Brain pericyte (primary cell): ENCODE measurements at places on chromosomes 5 and 9.

- no peak for DNase-seq
Observed at GRCh38 chr9:35488021-35488420, 1.9 kb upstream of the RUSC2 start.

DNA sequence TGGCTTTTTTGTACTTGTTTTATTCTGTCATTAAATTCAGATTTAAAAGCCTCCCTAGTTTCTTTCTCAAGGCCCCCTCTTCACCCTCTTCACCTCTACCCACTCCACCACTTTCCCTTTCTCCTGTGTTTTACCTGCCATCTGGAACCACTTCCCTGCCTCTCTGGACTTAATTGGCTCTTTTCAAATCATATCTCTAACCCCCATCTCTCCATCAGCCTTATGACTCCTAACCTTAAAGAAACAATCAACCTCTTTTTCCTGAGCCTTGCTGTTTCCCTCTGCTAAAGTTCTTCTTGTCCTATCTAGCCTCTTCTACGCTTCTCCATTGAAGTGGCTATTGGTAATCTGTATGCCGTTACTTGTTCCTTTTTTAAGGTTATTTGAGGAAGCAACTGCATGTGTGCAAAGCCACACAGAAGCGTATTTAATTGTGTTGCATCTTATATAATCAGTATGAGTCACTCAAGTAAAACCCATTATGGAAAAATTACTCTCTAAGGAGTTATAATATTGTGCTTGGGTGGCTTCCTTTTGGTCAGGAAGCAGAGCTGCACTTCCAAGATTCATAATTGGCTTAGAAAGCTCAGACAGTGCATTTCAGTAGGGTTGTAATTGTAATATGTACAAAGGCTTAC is 653.6 kb upstream of the ITGA1 start:
- no peak for DNase-seq

GRCh38 chr5:56498759-56499395 is 265.7 kb upstream of the ANKRD55 start:
- no peak for DNase-seq

GRCh38 chr5:111738118-111738517 is 18.9 kb downstream of the NREP start:
- DNase-seq = no peak

- DNase-seq = no peak
Observed at GRCh38 chr5:107330903-107331302, 339.8 kb downstream of the EFNA5 start.

DNA sequence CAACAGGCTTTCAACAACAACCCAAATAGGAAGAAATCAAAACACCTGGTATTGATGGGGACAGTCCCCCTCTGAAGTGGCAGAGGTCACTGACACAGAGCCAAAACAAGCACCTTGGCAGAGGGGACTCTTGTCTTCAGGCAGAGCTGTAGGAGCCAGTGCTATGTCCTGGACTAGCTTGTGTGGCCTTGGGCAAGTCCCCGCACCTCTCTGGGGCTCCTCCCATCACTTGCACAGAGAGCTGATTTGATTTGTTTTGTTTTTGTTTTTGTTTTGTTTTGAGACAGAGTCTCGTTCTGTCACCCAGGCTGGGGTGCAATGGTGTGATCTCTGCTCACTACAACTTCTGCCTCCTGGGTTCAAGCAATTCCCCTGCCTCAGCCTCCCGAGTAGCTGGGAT is 100.8 kb downstream of the C9orf50 start:
- no peak for DNase-seq

DNA sequence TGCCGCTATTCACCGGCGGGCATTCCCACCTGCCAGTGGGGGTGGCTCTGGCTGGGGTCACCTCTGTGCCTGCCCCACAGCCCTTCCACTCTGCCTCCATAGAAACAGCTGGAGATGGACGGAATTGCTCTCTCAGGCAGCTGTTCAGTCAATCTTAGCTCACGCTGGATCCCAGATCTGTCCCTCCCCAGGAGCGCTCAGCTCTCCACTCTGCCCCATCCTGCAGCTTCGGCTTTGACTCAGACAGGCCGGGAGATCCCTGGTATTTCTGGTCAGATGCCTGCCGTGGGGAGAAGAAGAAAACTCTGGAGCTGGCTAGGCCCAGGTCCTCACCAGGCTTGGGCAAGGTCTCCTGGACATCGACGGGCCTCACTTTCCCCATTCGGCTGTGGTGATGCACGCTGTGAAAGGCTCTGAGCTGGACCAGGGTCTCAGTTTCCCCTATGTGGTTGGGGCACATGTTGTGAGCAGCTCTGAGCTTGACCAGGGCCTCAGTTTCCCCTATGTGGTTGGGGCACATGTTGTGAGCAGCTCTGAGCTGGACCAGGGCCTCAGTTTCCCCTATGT is 7.6 kb upstream of the SLC9A3 start:
- no peak for DNase-seq

DNA sequence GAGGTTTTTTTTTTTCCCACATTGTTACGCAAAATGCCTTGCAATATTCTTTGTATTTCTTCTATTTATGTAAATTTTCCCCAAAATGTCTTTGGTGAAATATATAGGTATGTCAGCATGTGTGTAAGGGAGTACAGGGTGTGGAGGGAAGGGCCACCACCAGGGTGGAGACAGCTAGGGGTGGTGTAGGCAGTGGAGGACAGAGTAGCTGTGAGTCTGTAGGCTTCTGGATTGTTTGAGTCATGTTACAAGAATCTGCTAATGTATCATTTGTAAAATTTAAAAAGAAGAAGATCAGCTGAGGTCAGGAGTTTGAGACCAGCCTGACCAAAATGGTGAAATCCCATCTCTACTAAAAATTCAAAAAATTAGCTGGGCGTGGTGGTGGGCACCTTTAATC is 175.5 kb downstream of the NXNL2 start:
- DNase-seq = no peak

DNA sequence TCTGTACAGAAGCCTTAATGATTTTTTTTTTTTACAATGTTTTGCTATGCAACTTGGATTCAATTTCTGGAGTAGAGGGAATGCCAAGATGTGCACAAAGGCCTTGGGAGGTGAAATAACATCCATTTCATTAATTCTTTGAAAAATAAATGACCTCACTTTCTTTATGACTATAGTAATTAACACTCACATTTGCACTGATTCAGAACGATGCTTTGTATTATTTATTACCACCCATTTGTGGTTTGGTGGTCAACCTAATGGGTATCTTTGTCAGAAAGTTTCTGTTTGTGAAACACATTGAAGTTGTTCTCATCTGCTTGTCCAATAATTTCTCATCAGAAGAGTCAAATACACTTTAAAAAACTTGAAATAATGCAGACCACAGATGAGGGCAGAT is 169.3 kb downstream of the NTRK2 start:
- DNase-seq = no peak

- no peak for DNase-seq
Observed at GRCh38 chr9:106697390-106697749, 165.6 kb upstream of the ZNF462 start.

DNA sequence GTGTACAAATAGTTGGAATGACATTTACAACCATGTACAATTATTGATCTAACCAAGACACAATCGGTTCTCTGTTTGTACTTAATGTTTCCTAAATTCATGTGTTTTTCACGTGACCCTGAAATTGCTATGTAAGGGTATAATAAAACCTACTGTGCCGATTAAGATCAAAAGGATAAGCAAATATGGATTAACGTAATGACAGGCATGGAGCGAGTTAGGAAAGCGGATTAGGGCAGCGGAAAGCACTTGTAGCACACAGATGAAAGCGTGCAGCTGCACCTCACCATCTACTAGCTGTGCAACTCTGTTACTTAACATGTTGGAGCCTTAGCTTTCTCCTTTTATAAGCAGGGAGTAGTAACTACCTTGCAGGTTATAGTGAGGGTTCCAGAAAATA is 38.3 kb upstream of the ZFYVE16 start:
- no peak for DNase-seq

DNA sequence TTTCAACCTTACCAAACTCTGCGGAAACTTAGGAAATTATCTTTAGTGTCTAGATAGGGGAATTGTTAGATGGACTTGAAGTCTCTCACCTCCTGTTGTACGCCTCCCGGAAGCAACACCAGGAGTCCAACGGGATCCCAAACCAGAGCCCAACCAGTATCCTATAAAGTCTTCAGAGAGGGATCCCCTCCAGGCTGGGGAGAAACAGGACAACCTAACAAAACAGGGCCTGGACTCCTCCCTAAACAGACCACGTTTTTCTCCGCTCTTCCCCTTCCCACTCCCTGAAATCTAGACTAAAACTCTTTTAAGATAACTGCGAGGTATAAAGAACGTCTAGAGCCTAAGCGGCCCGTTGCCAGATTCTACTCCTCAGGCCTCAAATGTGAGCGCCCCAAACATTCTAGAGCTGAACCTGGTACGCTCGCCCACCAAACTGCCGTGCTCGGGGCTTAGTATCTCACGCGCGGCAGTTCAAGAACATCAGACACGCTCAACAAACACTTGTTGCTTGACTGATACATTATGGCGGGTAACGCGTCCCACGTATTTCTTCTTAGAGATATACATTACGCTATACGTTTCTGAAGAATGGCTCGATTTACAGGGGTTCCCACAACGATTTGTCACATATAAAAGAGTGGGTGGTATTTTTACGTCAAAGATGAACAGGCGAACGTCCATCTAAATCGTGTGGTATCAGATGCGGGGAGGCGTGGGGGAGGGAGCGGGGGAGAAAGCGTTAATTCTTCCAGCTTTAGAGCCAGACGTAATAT is 663 bp upstream of the SMIM27 start:
- no peak for DNase-seq

DNA sequence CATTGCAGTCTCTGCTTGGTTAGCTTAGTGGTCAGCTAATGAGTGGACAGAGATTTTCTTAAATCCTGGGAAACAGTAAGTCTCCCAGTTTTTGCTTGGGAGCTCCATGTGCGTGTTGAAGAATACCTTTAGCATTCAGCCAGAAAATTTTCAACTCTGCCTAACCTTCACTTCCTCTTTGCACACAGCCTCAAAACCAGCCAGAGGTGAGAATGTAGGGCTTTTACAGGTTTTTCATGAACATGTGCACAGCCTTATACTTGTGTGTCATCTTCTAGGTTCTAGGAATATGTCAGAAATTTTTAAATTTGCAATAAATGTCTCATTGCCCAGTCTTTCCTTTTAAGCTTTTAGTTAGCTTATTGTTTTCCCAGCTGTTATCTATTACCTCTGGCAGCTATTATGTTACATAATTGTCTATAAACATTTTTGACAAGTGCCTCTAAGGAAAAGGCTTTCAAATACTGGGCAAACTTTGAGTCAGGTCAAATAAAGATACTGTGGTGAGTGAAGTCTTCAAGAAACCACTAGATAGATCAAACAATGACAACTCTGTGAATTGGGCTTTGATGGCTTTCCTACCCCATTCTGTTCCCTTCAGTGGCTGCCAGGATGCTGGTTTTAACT is 12.7 kb downstream of the ADGRV1 start:
- DNase-seq = no peak

DNA sequence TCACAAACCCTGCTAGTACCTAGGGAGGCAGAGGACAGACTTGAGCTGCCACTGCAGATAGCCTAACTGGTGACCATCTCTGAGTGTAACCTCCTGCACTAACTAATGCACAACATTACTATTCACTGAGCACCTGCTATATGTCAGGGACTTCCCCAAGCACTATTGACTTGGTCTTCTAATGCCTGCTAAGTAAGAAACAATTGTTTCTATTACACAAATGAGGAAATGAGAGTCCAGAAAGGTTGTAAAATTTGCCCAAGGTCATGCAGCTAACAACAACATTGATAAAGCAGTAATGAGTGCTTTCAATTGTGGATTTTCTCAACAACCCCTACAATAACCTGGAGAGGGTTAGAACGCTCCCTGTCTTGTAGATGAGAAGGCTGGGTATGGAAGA is 183.7 kb downstream of the ZNF462 start:
- no peak for DNase-seq

DNA sequence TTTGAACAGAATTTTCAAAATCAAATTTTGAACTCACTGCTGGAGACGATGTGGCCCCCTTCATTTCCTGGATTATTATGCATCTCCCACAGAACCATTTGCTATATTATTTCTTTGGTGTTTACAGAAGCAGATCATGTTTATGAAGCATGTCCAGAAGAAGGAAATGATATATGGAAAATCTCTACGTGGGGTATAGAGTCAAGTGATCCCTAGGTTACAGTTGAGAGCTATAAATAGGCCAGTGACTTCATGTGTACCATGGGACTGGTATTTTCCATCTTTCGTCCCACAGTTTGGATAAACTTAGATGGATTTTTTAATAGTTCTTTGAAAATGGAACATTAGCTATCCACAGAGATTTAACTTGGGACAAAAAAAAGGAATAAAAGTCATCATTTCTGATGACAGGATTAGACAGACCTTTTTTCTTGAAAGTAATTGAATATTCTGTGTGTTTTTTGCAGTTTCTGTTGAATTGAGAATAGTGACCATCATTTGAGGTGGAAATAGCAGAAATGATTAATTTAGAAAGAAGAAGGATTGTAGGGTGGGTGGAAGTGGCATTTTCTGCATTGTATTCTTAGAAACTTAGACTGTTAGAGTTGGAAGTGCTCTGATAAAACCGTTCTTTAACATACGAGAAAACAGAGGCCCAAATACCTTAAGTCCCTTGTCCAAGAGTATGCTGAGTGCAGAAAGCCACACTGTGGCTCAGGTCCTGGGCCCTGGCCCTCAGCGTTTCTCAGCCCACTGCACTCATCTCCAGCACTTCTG is 136.4 kb downstream of the PIP5K1B start:
- no peak for DNase-seq

GRCh38 chr9:135198586-135199285 is 111.3 kb downstream of the OLFM1 start:
- no peak for DNase-seq

- DNase-seq = no peak
Observed at GRCh38 chr5:59863777-59864176, 29.7 kb downstream of the PDE4D start.

- no peak for DNase-seq
Observed at GRCh38 chr5:54570916-54571315, 53.4 kb downstream of the SNX18 start.

- DNase-seq = no peak
Observed at GRCh38 chr9:5513966-5514616, 3.8 kb downstream of the PDCD1LG2 start.

DNA sequence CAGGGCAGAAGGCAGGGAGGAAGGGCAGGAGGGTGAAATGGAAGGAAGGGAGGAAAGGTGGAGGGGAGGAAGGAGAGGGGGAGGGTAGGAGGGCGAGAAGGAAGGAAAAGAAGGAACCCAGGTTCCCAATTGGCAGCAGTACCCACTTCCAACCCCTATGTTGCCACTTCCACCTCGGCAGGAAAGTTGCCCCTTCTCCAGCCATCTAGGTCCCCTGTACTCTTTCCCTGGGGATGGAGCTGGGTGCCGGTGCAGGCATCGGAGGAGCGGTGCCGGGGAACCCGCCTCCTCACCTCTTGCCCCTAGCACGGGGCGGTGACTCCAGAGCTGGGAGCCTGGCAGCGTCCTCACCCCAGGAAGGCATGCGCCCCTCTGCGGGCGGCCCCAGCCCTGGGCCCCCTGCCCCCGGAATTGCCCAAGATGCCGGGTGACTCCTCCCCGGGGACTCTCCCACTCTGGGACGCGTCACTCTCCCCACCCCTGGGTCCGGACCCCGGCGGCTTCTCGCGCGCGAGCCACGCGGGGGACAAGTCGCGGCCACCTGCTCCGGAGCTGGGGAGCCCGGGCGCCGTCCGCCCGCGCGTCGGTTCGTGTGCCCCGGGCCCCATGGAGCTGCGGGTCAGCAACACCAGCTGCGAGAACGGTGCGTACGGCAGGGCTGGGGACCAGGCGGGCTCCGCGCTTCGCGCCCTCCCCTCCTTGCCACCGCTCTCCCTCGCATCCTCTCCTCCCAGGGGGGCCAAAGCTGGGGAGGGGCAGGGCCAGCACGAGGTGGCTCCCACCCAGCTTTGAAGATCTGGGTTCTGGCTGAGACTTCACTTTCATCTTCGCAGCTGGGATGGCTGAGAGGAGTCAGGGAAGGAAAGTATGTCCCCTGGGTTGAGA is at the start of gene NIPAL4:
NIPAL4 (plus strand) TSS at position 499 of the 885 bp plus-strand sequence; CDS start at position 607, 108 bp downstream.
- DNase-seq = no peak

GRCh38 chr5:120465436-120465961 is 1.4 kb downstream of the PRR16 start:
- DNase-seq = no peak
